ENCODE measurements at places on chromosomes 7 and 10. TPM values are rescaled to one million over a fixed set of nuclear protein-coding genes. Genes with fewer than 3 reads are reported as not detected.

Gene OPN1SW
- not detected for total RNA-seq

Gene ALOX5
- 181 TPM for total RNA-seq

Gene FKBP6
- total RNA-seq = not detected

Gene NPTX2
- total RNA-seq = not detected

Gene SFRP5
- total RNA-seq = not detected

GRCh38 chr7:12884033-12884432, 196.6 kb downstream of the ARL4A start:
- DNase-seq = no peak

- DNase-seq = no peak
Measured at GRCh38 chr7:119842786-119843185, 430.2 kb upstream of the KCND2 start.

DNA sequence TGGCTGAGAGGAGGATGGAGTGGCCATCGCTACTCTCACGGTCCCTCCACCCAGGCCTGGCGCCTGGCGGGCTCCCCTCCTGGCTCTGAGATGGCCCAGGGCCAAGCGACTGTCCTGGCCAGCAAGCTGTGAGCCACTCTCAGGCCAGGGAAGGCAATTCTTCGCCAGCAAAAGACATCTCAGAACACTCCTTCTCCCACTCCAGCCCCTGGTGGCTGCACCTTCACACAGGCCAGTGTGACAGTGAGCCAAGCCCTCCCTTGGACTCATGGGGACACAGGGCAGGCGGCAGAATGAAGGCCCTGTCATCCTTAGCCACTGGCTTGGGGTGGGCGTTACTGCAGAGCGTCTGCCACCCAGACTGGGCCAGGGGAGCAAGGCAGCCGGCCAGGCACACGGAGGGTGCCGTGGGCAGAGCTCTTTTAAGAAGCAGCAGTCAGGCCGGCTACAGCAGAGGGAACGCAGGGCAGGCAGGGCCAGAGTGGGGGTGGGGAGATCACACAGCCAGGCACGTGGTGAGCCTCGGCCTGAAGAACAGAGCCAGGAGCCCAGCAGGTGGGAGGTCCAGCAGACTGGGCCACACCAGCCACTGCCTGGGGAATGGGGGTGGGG, 14.4 kb downstream of the STK32C start:
- DNase-seq = no peak

Gene ACBD7
- not detected for total RNA-seq

Gene VAX1
- total RNA-seq = not detected

GRCh38 chr7:44533301-44534055, 7.7 kb downstream of the NPC1L1 start:
- DNase-seq = no peak

DNA sequence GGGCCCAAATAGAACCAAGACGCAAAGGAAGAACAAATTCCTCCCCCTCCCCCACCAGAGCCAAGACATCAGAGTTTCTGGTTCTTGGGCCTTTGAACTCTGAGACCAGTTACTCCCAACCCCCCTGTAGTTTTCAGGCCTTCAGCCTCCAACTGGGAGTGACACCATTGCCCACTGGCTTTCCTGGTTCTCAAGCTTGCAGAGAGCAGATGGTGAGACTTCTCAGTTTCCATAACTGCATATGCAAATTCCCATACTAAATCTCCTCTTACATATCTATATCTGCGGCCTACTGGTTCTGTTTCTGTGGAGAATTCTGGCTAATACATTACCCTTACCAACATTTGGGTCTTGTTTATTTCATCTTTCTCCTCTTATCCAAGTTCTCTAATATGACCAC, 762.9 kb downstream of the GRM8 start:
- no peak for DNase-seq

GRCh38 chr10:29248158-29248557, 40.7 kb upstream of the LYZL1 start:
- DNase-seq = no peak

DNA sequence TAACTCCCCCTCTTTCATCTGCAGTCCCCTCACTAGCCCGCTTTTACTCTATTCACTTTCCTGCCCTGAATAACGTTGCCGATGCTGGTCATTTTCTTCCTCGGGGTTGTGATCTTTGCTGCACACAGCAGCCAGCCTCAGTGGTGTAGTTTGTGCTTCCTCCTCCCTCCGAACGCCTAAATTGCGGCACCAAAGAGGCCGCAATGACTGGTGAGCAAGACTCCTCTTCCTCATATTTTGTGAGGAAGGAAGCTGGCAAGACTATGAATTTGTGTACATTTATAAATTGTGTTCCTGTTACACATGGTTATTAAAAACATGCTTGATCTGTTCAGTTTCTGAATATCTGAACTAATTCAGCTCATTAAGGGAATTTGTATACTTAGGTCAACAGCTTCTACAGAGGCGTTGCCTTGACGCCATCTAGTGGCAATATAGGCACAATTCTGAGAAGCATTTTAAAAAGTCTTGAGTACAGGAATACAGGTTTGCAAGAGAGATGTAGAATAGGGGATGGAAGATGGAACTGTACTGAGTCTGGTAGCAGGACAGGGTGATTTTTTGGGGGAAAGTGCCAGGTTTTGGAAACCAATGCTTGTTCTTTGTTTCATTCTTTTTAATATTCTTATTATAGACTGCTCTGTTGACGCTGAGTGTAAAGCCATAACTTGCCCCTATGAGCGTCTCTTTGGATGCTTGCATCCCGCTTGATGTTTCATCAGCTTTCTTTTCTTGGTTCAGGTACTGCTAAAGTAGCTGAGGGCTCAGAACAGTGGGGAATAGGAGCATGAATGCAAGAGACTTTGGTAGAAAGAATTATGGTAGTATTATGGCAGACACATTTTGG, 4.1 kb upstream of the TAS2R5 start:
- DNase-seq = no peak

DNA sequence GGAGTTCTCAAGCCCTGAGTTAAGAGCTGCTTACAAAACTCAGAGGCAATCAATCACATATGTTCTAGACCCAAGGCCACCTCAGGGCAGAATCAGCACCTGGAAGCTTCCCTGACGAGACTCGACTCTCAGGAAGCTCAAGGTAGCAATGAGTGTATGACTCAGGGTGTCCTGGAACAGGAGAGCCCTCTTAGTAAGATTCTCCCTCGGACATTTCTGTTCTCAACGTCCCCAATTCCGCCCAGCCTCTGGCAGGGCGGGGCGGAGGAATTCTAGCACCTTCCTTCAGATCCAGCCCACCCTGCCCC, 39.6 kb upstream of the PROSER2 start:
- no peak for DNase-seq

Gene SPDYE2
- not detected for total RNA-seq

DNA sequence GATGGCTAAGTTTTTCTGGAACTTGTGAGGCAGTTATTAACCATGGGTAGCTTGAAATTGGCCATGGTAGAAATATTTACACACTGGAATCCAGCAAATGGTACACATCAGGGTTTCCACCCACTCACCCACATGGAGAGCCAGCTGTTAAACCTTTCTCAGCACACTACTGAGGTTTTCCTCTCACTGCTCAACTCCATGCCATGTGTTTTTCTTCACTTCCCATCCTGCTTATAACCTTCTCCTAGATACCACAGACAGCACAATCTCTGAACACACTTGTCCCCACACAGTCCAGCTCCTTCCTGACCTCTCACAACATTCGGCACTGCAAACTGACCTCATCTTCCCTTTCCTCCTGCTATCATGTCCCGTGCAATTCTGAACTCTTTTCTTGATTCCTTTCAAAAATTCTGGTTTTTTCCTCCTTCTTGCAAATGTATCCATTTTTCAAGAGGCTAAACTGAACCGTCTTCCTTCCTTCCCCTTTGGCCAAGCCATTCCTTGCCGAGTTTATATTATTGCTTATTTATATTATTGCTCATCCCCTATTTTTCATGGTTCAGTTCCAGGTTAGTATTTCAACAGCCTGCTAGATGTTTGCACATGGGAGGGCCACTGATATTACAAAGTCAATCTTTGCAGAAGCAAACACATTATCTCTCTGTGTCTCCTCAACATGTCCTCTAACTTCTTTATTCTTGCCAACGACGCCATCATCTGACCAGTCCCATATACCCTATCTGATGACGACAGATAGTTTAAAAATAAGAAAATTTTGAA, 606.4 kb downstream of the SORCS1 start:
- DNase-seq = no peak

Data from activated B cell treated with CpG ODN at 0.5 μM for 24 hours (primary cell).